Substantia nigra (tissue), 51 donors: ENCODE measurements at places on chromosomes 16 and 17.

- DNase-seq = no peak
These were observed 166.0 kb upstream of the GSE1 start for GRCh38 chr16:85446951-85447692.

DNA sequence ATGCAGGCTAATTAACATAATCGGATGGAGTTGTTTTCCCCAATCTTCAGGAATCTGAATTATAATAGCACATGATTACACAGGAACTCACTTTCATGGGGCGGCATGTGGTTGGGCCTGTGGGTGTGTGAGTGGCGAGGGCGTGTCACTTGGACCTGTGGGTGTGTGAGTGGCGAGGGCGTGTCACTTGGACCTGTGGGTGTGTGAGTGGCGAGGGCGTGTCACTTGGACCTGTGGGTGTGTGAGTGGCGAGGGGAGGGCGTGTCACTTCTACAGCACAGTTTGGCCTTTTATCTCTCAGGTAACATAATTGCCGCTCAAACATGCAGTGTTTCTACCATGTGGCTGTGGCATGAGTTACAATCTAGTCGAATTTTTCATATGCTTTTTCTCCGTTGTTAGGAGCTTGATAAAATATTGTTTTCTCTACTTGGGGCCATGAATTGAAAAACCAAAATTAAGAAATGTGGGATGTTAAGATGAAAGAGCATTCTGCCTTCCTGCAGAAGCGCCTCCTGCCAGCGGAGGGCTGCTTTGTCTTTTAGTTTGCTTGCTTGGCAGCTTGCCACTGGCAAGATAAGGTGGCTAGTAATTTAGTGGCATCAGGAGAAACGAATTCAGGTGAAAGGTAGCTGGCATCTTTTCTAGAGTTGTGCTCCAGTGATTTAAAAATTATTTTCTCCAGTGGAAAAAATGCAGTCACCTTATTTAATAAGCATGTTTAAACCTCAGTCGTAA is 36.2 kb downstream of the USP10 start:
- DNase-seq = no peak

DNA sequence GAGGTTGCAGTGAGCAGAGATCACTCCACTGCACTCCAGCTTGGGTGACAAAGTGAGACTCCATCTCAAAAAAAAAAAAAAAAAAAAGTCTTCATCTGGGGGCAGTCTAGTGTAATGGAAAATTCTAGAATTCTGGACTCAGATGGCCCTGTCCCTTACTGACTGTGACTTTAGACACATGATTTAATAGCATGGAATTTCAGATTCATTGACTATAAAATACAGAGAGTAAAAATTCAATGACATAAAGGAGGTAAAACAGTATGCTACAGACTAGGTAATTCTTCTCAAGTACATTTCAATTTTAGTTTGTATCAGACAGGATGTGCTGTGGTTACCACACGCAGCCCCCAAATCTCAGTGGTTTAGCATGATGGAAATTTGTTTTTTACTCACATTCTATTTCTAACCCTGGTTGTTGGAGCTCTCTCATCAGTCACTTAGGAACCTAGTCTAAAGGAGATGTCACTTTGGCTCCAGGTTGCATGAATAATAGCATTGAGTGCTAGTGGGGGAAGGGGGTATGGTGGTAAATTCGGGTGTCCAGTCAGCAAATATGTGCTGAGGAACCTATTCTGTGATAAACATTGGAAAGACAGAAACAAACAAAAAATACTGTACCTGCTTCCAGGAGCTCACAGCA is 444.0 kb downstream of the XYLT1 start:
- no peak for DNase-seq

- no peak for DNase-seq
These were observed 431.8 kb downstream of the PMP22 start for GRCh38 chr17:14833201-14833785.

GRCh38 chr16:57865746-57866528 is 63.6 kb upstream of the KIFC3 start:
- DNase-seq = no peak

GRCh38 chr16:47991491-47991890 is 164.3 kb downstream of the ABCC12 start:
- no peak for DNase-seq

- no peak for DNase-seq
These were observed 206.1 kb upstream of the ZFHX3 start for GRCh38 chr16:73253922-73254480.

- DNase-seq = no peak
These were observed 208.3 kb downstream of the C16orf95 start for GRCh38 chr16:87108941-87109340.

DNA sequence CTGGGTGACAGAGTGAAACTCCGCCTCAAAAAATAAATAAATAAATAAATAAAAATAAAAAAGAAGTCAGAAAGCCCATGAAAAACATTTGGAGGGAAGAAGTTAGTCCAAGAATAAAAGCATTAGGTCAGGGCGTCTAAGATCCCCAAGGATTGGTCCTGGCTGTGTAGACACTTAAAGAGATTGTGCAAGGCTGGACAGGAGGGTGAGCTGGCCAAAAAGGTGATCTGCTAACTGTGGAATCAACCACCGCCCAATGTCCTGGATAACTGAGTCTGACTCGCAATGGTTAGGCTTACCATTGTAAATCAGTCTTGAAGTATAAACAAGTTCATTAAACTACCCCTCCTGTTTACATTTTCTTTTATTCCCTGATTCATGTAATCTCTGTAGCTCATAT is 8.8 kb upstream of the ABCA8 start:
- no peak for DNase-seq
